ENCODE measurements at places on chromosomes 4 and X.

- no peak for DNase-seq
Measured at GRCh38 chr4:38138363-38138762, 178.2 kb downstream of the PTTG2 start.

- no peak for DNase-seq
Measured at GRCh38 chr4:5753766-5754528, 42.9 kb downstream of the EVC start.

GRCh38 chr4:20019310-20020015 lies 232.2 kb upstream of the SLIT2 start:
- DNase-seq: no peak

GRCh38 chr4:78001531-78001930 lies 55.6 kb upstream of the FRAS1 start:
- no peak for DNase-seq

GRCh38 chrX:100944601-100945000 lies 15.9 kb upstream of the XKRX start:
- no peak for DNase-seq

DNA sequence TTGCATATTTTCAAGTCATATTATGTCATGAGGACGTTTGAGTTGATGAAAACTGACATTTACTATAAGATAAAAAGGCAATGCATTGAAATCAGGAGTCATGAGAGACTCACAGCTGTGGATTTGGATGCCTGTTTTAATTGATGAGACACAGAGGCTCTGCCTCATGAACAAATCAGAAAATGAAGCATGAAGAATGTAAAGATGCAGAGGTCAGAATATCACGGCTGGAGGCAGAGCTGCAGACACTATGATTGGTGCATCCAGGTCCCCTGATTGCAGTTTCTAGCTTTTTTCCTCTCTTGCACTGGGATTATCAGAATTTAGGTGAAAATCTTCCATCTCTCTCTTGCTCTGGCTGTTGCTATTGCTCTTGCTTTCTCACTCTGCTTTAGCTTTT lies 74.7 kb downstream of the FAM47B start:
- DNase-seq: no peak

DNA sequence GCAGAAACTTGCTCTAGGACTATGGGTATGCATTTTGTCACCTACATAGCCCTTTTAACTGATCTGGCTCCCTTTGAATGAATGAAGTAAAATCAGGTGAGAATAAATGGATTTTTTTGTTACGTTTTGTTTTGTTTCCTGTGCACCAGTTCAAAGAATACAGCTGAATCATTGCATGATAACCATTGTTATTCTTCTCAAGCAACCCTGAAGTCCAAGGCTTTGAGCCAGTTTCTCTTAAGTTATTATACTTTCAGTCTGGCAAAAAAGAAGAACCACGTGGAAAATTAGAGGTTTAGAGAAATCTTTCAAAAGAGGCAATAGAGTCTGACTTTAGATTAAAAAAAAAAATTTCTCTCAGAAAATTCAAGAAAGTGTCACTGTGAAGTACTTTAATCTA lies 398.6 kb upstream of the TECRL start:
- no peak for DNase-seq

DNA sequence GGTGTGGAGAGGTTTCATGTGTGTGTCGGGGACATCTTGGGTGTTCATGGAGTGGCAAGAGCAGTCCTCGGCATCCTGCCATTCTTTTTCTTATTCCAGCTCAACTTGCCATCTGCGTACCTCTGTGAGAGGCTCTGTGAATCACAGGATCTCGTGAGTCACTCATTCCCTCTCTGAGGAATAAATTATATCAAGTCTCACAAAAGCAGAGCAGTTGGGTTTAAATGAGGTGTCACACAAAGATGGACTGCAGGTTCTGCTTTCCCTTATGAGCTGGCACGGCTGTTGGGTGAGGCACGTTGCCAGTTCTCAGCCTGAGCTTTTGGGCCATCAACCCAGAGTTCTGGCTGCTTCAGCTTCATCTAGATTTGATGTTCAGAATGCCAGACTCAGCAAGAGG lies 6.8 kb upstream of the OCIAD2 start:
- no peak for DNase-seq

DNA sequence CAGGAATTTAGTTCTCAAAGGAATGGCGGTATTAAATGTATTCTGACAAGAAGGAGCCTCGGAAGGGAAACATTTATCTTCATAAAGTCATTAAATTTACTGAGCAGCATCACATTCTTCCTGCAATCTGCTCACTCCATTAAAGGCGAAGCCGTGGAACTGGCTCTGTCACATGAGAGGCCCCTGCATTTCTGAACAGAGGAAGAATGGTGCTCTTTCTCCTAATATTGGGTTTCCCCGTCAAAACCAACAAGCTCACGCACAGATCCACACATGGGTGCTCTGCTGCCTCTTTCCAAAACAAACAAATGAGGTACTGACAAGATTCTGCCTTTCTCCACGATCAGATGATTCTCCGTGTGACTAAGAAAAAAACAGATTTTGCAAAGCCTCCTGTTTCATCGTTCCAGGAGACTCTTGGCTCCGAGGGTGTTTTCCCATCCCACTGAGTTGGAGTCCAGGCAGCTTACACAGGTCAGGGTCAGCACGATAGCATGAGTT lies 191.2 kb downstream of the IDS start:
- no peak for DNase-seq

- DNase-seq: no peak
Measured at GRCh38 chr4:68719075-68719473, 48.6 kb upstream of the UGT2B15 start.

GRCh38 chr4:52853351-52853750 lies 8.8 kb upstream of the RASL11B start:
- no peak for DNase-seq

GRCh38 chr4:5919044-5919443 lies 26.2 kb upstream of the CRMP1 start:
- DNase-seq: no peak

DNA sequence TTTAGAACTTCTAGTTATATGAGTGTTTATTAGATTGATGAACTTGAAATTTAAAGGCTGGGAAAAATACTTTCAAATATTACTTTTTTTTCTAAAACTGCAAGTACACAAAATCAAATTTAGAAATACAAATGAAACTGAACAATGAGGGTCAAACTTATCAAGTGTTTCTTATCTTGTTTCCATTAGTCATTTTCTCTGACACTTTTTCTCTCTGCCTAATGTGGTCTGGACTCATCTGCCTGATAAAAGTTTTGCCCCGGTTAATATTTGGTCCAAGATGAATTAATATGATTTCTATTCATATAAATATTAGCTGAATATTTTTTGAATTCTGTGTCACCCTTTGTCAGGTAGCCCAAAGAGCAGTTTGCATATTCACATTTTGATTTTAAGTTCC lies 8.7 kb upstream of the HPGDS start:
- DNase-seq: no peak

DNA sequence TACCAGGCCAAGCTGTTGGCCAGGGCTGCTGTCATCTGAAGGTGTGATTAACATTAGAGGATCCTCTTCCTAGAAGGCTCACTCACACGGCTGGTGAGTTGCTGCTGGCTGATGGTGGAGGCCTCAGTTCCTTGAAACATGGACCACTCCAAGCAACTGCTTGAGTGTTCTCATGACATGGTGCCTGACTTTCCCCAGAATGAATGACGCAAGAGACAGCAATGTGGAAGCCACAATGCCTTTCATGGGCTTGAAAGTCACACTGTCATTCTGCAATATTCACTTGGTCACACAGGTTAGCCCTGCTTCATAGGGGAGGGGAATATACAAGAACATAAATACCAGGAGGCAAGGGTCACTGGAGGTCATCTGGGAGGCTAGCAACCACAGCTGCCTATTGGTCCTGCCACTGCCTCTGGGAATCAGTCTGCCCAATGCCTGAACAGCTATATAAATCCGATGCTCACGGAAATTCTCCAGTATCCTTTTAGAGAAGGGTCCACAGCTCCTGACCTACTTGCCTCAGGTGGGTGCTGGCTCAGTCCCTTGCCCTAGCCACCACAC lies 97.1 kb upstream of the MAML3 start:
- DNase-seq: no peak

GRCh38 chr4:73520821-73521220 lies 39.3 kb downstream of the AFM start:
- DNase-seq: no peak

GRCh38 chr4:101689220-101689619 lies 101.3 kb upstream of the BANK1 start:
- DNase-seq: no peak

DNA sequence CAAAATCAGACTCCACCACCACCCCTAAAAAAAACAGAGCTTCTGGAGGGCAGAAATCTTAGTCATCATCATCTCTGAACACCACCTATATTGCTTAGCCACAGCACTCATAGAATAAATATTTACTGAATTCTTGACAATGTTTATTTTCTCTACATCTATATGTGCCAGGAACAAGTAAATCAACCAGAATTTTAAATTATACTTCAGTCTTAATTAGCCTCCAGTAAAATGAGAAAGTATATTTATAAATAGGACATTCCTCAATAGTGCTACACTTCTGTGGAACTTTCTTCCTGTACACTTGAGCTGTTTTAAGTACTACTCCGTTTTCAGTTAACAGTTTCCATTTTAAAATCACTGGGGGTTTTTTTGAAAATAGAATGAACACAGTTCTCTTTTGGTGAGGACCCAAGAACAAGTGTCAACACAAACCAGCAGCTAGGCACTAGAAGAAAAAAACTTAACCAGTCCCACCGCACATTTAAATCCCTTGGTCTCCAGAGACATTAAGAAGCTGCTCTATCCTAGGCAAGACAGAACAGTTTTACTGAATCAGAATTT lies 25.5 kb downstream of the SMIM14 start:
- DNase-seq: no peak

- DNase-seq: no peak
Measured at GRCh38 chr4:20042769-20043168, 208.9 kb upstream of the SLIT2 start.

DNA sequence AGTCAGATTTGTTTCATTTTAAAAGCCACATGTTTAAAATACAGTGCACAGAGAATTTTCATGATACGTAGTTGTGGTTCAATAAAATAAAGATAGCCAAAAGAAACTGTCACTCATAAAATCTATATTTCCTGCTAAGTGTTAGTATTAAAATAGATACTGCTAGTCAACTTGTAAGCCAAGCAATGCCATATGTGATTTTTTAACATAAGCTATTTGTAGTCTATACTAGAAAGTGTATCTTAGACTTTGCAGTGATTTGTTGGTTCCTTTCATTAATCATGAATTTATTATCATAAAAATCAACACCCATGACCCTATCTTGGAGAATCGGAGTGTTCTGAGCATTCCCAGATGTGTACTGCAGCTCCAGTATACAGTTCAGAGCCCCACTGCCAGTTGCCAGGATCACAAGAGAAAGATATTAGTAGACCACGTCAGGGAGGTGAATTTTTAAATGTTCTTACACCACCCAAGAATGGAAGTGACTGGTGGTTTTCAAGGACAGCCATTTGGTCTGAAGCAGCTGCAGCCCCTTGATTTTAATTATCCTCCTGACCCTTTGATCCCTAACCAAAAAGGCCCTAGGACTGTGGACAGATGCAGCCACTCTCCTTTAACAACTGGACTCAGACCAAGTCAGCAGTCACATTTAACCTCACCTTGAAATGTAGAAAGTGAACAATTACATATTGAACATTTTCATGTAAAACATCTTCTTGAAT lies 163.1 kb downstream of the PALLD start:
- no peak for DNase-seq

- DNase-seq: no peak
Measured at GRCh38 chr4:152763796-152764195, 15.7 kb downstream of the TIGD4 start.

DNA sequence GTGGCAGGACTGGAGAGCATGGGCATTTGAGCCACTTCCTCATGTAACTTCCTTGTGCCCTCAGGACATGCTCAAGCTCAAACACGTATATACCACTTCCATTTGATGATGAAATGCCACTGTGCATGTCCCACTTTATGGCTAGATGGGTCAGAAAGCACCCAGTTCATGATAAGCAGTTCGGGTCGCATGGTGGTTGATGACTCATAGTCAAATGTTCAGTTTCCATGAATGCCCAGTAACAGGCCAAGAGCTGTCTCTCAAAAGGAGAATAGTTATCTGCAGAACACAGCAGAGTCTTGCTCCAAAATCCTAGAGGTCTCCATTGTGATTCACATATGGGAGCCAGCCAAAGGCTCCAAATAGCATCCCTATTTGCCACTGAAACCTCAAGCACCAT lies 48.9 kb upstream of the SPIN3 start:
- DNase-seq: no peak

DNA sequence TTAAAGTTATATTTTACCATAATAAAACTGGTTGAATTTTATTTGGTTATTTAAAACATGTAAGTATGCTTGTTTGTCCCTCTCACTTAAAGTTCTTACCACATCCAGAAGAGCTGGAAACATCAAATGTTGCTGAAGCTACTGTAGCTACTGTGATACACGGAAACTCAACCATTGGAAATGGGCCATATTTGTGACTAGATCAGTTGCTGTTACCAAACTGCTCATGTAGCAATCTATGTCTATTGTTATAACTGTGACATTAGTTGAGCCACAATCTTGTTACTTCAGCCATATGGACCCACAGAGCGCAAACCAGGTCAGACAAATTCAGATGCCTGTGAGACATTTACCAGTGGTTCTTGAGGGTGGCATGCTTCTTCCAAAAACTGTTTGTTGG lies 41.6 kb downstream of the NDNF start:
- no peak for DNase-seq

DNA sequence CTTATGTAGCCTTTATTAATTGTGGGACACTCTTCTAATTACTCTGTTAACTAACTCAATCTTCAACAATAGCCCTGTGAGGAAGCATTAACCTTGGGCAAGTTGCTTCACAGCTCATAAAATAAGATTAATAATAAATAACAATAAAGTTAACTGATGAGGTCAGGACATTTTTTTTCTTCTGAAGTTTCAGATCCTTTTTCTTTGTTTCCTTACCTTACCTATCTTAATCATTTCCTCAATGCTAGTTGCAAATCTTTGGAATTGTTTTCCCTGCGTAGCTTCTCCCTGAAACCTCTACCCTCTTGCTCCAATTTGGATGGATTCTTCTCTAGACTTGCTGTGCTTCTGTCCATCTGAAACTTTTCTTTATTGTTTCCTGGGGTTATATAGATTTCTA lies 17.5 kb upstream of the PLAC8 start:
- DNase-seq: no peak

GRCh38 chr4:71231129-71232055 lies 107.4 kb upstream of the SLC4A4 start:
- DNase-seq: no peak

GRCh38 chrX:155127940-155128339 lies 56.6 kb downstream of the BRCC3 start:
- DNase-seq: no peak

- no peak for DNase-seq
Measured at GRCh38 chr4:54095110-54095825, 4.7 kb upstream of the GSX2 start.
